ENCODE measurements at places on chromosomes 11 and 22.

- no peak for DNase-seq
Observed at GRCh38 chr11:86596861-86597586, 75.4 kb downstream of the ME3 start.

GRCh38 chr11:75271730-75272129, 31.2 kb downstream of the TPBGL start:
- no peak for DNase-seq

GRCh38 chr11:120199613-120200012, 11.2 kb upstream of the OAF start:
- DNase-seq: no peak

GRCh38 chr11:64241491-64242374, 838 bp downstream of the FKBP2 start:
- DNase-seq: peak; percentile 87

- no peak for DNase-seq
Observed at GRCh38 chr11:40274017-40274416, 1185.4 kb downstream of the LRRC4C start.

- no peak for DNase-seq
Observed at GRCh38 chr11:86421946-86422345, 47.3 kb downstream of the CCDC81 start.

- no peak for DNase-seq
Observed at GRCh38 chr11:43723617-43724016, 43.1 kb downstream of the HSD17B12 start.

- DNase-seq: no peak
Observed at GRCh38 chr11:109112261-109112660, 309.7 kb upstream of the C11orf87 start.

- DNase-seq: peak; percentile 91
Observed at GRCh38 chr11:76770642-76771445, 12.3 kb upstream of the TSKU start.

DNA sequence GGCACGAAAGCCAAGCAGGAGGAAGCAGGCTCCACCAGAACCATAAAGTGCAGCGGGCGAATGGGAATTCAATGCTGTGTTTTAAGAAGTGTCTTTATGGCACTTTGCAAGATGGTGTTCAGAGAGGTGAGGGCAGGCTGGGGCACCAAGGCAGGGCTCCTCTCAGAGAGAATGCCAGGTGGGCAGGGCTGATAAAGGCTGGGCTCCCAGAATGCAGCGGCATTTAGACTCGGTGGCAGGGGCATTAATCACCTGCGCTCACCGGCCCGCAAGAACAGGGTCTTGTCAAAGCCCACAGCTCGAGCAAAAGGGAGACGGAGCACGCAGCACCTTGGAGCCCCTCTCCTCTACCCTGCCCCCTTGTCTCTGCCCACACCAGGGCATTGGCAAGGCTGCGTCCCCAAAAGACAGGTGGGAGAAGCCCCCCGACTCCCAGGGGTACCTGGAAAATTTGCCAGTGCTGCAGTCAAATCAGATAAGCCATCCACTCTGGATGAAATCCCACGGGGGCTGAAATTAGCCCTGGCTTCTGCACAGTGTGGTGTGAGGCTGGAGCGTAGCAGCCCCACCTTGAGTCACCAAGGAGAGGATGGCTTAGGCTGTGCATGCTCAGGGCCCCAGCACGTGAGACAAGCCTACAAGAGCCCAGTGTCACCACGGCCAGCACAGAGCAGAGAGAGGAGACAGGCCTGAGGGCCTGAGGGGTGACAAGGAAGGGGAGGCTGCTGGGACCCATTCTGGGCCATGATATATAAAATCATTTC, 8.1 kb downstream of the MACROD1 start:
- DNase-seq: no peak

- no peak for DNase-seq
Observed at GRCh38 chr11:5564259-5565019, 16.1 kb upstream of the OR52H1 start.

- no peak for DNase-seq
Observed at GRCh38 chr11:64112771-64113461, 53.0 kb downstream of the MACROD1 start.

DNA sequence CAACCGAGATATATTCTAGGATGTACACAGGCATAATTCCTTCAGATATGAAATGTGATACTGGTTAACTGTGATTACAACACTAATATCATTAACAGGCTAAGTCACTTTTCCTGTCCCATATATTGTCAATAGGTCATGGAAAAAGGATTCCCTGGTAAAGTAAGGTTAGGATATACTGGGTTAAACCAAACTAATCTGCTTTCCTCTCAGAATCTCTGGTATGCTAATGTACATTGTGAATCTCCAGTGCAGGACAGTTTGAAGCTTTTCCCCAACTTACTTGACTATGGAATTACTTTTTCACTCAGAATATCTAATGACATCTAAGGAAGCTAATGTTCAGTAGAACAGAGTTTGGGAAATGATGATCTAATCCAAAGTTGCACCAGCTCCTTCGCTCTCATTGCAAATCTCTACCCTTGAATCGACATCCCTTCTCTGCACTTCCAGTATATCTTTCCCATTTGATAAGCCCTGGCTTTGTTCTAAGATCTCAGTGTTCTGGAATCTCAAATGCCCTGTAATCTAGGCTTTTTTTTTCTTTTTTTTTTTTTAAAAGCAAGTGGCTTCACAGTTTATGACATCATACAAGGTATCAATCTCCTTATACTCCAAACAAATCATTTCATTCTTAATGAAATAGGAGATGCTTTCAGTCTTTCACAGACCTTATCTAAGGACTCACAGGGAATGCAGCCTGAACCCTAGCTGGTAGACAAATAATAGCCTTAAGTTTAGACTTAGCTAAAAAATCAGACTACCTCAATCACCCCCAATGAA, 43.8 kb downstream of the COPB1 start:
- DNase-seq: no peak

DNA sequence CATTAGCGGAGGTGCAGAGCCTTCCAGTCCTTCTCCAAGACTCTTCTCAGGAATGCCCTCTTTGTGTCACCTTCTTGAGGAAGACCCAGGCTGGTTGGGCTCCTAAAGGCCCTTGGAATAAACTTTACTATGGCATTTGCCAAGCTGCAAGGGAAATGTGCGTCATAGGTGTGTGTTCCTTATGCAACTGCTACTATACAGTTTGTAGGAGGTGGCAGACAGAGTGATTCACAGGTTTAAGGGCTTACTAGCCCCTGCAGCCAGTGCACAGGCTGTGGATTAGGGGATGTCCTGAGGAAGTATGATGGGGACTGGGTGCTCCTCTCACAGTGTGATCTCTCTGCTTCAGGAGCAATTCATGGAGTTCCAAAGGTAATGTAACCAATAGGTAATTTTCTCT, 74.6 kb downstream of the TENM4 start:
- no peak for DNase-seq

DNA sequence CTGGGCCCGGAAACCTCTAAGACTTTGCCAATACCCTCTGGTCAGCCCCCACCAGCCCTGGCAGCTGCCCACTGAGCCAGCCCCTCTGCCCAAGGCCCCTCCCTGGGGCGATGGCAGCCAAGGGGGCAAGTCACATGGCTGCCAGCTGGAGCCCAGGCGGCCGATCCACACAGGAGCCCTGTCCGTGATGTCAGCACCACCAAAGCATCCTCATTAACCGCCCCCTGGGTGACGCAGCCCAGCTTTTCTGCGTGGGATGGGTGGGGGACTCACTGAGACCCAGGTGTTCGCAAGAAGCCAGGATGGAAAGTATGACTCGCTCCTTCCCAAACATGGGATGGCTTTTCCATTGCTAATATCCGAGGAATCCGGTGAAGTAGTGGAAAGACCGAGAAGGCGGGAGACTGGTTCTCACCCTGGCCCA, 46.6 kb upstream of the WNT7B start:
- no peak for DNase-seq

DNA sequence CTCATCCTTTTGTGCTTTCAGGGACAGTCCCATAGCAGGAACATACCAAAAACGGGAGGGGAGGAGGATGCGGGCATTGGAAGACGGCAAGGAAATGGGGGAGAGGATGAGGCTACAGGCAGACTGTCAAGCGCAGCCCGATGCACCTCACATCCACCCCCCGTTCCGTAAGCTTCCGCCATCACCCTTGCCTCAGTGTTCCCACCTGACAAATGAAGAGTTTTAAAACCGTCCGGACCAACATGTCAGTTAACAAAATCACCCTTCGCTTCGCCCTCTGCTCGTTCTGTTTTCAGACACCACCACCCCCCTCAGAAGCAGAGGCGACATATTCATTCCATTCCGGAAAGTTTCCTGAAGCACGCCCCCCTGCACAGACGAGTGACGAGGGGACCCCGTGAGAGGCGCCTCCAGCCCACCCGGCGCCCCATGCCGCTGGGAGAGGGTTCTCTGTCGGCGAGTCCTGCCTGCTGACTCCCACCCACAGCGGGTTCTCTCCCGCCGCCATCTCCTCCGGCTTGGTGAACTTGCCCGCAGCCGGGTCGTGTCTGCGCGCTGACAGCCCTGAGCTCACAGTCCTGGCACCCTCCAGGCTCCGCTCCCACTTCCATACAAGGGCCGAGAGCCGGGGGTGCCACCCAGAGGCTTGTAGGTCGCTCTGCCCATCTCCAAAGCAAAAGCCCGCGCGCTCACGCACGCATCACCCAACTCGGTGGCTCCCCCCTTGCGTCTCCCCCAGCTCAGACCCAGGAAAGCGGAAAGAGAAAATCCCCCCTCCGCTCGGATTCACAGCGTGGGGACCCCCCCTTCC, 1.5 kb downstream of the IGSF9B start:
- peak; percentile 75 for DNase-seq

DNA sequence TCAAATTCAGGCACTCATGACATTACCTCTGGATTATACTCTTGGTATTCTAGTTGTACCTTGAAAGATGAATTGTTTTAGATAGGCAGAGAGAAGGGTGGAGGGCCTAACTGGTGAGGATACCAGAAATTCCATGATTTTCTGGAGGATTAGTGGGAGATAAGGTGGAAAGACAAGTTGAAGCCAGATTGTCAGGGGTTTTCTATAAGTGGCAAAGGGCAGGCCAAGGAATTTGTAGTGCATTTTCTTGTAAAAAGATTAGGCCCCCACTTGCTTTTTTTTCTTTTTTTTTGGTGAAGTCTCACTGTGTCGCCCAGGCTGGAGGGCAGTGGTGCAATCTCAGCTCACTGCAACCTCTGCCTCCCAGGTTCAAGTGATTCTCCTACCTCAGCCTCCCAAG, 28.4 kb upstream of the PRDM10 start:
- DNase-seq: no peak

GRCh38 chr22:35697142-35697541, 20.5 kb upstream of the APOL5 start:
- no peak for DNase-seq

DNA sequence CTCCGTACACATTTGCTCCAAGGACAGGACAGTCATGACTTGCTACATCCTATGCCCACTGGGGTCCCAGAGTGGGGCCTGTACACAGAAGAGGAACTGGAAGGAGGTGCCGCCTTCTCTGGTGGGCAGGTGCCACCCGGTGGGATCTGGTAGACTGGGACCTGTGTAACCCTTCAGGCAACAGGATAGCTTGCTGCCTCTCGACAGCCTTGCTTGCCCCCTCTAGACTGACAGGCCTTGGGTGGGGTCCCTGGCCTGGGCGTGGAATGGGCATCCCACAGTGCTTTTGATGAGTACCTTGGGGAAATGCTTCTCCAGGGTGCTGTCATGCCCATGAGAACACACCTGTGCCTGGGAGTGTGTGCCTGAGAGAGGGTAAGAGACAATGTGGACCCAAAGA, 15.8 kb downstream of the SHANK3 start:
- no peak for DNase-seq

DNA sequence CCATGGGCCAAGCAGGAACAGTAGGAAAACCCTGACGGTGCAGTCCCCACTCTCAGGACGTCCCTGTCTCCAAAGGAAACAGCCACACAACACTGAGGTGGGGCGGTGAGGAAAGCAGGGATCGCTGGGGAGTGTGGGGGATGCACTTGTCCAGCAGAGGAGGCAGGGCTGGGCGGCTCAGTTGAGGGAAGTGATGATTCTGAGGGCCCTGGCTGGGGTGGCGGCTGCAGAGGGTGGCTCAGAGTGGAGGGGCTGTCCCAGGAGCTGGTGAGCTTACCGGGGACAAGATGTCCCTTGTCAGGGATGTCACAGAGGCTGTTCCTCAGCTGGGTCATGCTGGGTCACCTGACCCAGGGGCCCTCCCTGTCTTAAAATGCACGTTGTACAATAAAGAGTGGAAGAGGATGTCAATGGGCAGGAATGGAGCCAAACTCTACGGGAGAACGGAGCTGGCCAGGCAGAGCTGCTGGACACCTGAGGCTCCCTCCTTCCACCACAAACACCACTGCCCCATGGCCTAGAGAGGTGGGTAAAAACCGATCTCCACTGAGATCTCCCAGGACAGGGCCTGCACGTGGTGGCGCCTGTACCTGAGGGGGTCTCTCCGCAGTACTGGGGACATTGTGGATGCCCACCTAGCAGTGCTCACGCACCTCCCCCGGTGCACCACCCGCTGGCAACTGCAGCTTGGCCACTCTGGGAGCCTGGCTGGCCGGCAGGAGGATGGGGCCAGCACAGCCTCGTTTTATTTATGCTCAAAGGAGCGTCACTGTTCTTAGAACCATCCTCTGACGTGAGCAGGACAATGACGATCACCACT, 9.7 kb upstream of the EFCAB6 start:
- no peak for DNase-seq

DNA sequence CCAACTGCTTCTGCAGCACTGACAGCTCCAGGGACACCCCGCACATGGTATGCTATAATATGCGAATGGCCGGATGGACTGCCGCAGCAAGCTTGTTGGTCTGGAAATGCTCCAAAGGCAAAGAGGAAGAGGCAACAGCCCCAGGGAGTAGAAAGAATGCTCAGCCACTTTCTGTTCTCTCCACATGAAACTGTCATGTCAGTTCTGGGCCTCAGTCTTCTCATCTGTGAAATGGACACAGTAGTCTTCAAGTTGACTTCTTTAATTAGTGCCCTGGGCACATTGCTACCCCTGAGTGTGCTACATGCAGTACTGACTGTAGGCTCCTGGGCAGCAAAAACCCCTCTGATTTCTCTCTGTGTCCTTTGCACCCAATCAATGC, 19.9 kb downstream of the IL10RA start:
- no peak for DNase-seq

DNA sequence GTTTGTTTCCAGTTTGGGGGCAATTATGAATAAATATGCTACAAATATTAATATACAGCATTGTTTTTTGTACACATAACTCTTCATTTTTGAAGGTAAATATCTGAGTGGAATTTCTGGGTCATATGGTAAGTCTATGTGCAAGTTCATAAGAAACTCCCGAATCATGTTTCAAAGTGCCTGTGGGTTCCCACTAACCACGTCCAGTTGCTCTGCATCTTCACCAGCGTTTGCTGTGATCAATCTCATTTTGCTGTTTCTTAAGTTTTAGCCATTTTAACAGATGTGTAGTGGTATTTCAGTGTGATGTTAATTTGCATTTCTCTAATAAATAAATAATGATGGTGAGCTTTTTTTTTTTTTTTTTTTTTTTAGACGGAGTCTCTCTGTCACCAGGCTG, 14.2 kb upstream of the CSRP3 start:
- DNase-seq: no peak

- no peak for DNase-seq
Observed at GRCh38 chr11:93132836-93133235, 65.0 kb downstream of the SLC36A4 start.

- no peak for DNase-seq
Observed at GRCh38 chr11:92362989-92363388, 138.4 kb downstream of the FAT3 start.

Data from tibial artery (tissue), 4 donors.